GM23248 (cell line): ENCODE measurements at places on chromosomes 6 and 20.

DNA sequence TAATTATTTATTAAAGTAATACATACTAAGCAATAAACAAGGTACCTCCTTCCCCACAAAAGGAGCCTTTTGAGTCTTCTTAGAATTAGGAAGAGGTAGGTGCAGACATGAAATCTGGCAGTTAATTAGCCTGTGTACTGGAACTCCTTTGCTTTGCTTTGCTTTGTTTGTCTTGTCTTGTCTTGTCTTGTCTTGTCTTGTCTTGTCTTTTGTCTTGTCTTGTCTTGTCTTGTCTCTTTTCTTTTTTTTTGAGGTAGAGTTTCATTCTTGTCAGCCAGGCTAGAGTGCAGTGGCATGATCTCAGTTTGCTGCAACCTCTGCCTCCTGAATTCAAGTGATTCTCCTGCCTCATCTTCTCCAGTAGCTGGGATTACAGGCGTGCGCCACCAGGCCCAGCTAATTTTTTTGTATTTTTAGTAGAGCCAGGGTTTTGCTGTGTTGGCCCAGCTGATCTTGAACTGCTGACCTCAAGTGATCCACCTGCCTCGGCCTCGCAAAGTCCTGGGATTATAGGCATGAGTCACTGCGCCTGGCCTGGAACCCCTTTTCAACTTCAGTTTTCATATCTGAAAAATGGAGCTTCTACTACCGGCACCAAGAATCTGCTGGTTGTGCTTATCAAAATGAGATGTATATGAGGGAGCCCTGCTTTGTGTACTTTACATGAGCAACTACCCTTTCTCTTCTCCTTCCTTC, 301.2 kb downstream of the CDKAL1 start:
- DNase-seq = no peak
- no peaks in the 10 kb centered on the region for H3K36me3 ChIP-seq
- no peak overlapping the region for H3K4me3 ChIP-seq

GRCh38 chr6:153873541-153873940, 165.5 kb upstream of the OPRM1 start:
- H3K27ac ChIP-seq = no peak overlapping the region
- no peak for DNase-seq
- H3K27me3 ChIP-seq = no peaks in the 10 kb centered on the region
- no peaks in the 10 kb centered on the region for H3K36me3 ChIP-seq

DNA sequence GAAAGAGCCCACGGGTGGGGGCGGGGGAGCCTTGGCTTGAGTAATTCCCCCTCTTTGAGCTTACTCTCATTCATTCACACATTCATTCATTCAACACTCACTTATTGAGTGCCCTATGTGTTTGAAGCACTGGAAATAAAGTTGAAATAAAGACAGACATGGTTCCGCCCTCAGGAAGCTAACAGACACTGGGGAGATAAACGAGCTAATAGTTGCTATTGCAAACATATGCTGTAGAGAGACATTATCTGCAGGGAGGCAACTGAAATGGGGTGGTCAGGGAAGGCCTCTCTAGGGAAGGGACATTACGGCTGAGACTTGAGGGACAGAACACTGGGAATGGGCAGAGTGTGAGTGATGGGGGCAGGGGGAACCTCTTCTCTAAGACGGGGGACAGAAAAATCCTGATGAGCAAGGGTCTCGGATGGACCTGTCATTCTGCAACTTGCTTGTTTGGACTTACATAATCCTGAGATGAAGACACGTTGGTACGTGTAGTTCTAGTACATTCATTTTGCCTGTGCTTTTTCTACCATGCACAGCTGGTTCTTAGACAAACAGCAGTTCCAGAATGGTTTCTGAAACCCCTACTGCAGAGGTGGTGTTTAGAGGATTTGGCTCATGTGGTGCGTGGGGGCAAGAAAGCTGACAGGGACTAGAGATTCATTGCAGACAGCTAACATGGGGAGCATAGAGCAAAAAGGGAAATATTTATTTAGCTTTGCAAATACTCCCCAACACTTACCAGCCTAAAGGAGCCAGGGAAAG, 71.1 kb upstream of the BLCAP start:
- H3K27me3 ChIP-seq = peaks cover 65% of the 10 kb centered on the region
- H3K36me3 ChIP-seq = no peaks in the 10 kb centered on the region
- no peak overlapping the region for H3K27ac ChIP-seq
- H3K4me1 ChIP-seq = no peaks in the 10 kb centered on the region
- H3K4me3 ChIP-seq = no peak overlapping the region

GRCh38 chr6:96227135-96227534, 211.4 kb downstream of the FUT9 start:
- H3K27ac ChIP-seq = no peak overlapping the region
- H3K4me3 ChIP-seq = no peak overlapping the region
- H3K36me3 ChIP-seq = no peaks in the 10 kb centered on the region
- DNase-seq = no peak
- H3K27me3 ChIP-seq = no peaks in the 10 kb centered on the region
- no peaks in the 10 kb centered on the region for H3K4me1 ChIP-seq

DNA sequence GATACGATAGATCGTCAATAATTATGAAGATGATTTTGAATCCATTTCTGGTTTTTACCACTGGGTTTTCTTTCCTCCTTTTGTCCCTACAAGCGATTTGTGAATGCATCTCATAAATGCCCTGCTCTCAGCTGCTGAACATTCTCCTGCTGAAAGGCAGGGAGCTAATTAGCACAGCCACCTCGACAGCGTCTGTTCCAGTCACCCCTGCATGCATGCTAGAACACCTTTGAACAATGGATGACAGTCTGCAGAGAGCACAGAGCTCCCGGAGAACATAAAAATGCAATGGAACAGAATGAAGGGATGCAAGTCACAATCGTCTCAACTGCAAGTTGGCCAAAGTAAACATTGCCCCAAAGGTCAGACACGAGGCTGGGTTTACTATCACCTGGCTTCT, 105.8 kb downstream of the SLC35B3 start:
- DNase-seq = no peak
- H3K27ac ChIP-seq = no peak overlapping the region
- H3K27me3 ChIP-seq = no peaks in the 10 kb centered on the region
- H3K36me3 ChIP-seq = no peaks in the 10 kb centered on the region

GRCh38 chr20:11995805-11996567, 78.3 kb downstream of the BTBD3 start:
- no peaks in the 10 kb centered on the region; the same call in 1 of the 2 replicates for H3K27me3 ChIP-seq
- H3K27ac ChIP-seq = no peak overlapping the region
- H3K4me1 ChIP-seq = no peaks in the 10 kb centered on the region
- H3K4me3 ChIP-seq = no peak overlapping the region
- DNase-seq = no peak
- no peaks in the 10 kb centered on the region for H3K36me3 ChIP-seq

- H3K27ac ChIP-seq = no peak overlapping the region
- peaks cover 6% of the 10 kb centered on the region; the same call in 1 of the 2 replicates for H3K4me1 ChIP-seq
- H3K4me3 ChIP-seq = no peak overlapping the region
These were observed 196.1 kb upstream of the RUNX2 start for GRCh38 chr6:45132059-45132458.

DNA sequence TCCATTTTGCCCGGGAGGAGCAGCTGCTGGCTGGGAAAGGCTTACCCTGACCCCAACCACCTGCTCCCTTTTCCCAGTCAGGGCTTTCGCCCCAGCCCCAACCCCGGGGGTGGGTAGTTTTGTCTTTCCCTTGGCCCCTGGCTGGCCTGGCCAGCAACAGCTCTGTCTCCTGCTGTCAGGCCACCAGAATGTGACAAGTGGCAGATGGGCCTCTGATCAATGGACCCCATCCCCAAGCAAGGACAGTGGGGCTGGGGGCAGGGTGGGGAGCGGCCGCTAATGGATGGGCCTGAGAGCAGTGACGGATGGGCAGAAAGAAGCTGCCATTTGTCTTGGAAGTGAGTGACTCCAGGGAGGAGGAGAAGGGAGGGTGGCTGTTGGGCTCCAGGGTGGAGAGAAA, 121.6 kb downstream of the DHX35 start:
- H3K36me3 ChIP-seq = no peaks in the 10 kb centered on the region
- no peak overlapping the region for H3K27ac ChIP-seq
- no peaks in the 10 kb centered on the region for H3K4me1 ChIP-seq
- no peak overlapping the region for H3K4me3 ChIP-seq
- DNase-seq = no peak

DNA sequence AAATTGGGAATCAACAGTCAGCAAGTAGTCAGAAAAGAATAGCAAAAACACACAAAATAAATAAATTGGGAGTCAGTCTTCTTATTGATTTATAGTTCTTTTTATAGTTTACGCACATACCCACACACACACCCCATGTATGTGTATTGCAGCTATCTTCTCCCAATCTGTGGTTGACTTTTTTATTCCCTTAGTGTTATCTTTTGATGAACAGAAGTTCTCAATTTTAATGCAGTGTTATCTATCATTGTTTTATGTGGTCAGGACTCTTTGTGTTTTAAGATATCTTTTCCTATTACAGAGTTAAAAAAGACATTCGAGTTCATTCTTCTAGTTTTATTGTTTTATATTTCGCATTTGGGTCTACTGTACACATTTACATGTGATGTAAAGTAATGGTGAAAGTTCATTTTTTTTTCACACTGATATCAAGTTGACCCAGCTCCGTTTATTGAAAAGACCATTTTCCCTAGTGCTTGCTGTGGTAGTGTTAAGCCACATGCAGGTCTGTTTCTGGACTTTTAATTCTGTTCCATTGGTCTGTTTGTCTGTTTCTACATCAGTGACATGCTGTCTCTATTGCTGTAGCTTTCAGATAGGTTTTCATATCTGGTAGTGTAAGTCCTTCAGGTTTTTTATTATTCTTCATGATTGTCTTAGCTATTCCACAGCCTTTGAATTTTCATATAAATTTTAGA, 78.4 kb downstream of the ZFAND3 start:
- DNase-seq = no peak
- H3K4me3 ChIP-seq = no peak overlapping the region
- no peaks in the 10 kb centered on the region for H3K27me3 ChIP-seq
- peaks cover 14% of the 10 kb centered on the region for H3K4me1 ChIP-seq

DNA sequence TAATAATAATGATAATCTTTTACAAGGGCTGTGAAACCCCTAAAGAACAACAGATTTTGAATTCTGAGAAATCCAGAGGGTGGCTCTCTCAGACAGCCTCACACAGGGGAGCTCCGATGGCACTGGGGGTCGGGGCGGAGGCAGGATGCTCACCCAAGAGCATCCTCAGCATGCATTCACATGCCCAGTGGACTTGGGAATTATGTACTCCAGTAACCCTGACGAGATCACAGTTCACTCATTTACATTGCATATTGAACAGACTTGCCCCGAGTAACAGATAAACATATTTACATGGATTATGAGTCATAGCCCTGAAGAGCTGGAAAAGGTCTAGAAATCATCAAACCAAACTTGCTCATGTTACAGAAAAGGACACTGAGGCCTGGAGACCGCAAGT, 482.7 kb upstream of the JARID2 start:
- H3K4me1 ChIP-seq = no peaks in the 10 kb centered on the region
- peak; percentile 60 for DNase-seq
- no peaks in the 10 kb centered on the region for H3K27me3 ChIP-seq
- H3K36me3 ChIP-seq = no peaks in the 10 kb centered on the region
- no peak overlapping the region for H3K27ac ChIP-seq

- no peak overlapping the region for H3K4me3 ChIP-seq
- H3K36me3 ChIP-seq = no peaks in the 10 kb centered on the region
- no peak overlapping the region for H3K27ac ChIP-seq
- no peaks in the 10 kb centered on the region for H3K27me3 ChIP-seq
- no peak for DNase-seq
- peaks cover 26% of the 10 kb centered on the region for H3K4me1 ChIP-seq
These were observed 28.7 kb downstream of the MYB start for GRCh38 chr6:135209803-135210202.

- no peak overlapping the region for H3K27ac ChIP-seq
- H3K27me3 ChIP-seq = no peaks in the 10 kb centered on the region
- H3K4me3 ChIP-seq = no peak overlapping the region
- H3K4me1 ChIP-seq = no peaks in the 10 kb centered on the region
- no peak for DNase-seq
These were observed 1082.0 kb downstream of the KHDRBS2 start for GRCh38 chr6:61203966-61204496.

DNA sequence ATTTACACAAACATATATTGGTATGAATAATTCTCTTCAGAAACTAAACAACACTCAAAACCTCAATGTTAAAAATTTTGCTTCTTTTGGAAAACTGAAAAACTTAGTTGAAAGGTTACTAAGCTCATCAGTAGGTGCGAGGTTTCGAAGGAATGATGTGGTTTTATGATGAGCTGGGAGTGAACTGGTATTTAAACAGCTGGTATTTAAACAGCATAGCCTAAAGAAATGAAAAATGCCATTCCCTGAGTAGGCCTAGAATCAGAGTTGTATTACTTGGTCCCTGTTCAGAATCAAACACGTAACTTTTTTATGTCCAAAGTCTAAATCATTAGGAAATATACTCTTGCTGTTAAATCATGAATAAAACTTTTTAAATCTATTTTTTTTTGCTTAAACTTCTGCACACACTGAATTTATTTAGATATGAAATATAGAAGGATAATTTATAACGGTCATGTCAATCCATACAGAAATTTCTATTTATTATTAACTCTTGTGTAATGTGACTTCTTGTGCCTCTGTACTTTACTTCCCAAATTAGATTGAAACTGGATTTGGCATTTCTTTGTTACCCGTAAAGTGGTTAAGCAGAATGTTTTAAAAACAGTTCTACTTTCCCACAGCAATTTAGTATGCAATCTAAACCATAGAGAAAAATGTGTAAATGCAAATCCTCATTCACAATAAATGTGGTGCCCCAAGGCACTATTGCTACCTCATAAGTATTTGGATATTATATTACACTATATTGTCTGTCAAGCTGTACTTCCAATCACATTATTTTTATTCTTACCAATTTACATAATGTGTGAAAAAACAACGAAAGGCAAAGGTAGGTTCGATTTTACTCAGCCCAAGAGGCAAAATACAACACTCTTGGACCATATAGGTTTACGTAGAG, 124.1 kb downstream of the HS3ST5 start:
- H3K4me1 ChIP-seq = no peaks in the 10 kb centered on the region
- DNase-seq = no peak
- no peak overlapping the region for H3K4me3 ChIP-seq
- no peaks in the 10 kb centered on the region for H3K27me3 ChIP-seq
- no peaks in the 10 kb centered on the region for H3K36me3 ChIP-seq

- no peaks in the 10 kb centered on the region for H3K4me1 ChIP-seq
These were observed 97.4 kb downstream of the YTHDF1 start for GRCh38 chr20:63118303-63119120.

DNA sequence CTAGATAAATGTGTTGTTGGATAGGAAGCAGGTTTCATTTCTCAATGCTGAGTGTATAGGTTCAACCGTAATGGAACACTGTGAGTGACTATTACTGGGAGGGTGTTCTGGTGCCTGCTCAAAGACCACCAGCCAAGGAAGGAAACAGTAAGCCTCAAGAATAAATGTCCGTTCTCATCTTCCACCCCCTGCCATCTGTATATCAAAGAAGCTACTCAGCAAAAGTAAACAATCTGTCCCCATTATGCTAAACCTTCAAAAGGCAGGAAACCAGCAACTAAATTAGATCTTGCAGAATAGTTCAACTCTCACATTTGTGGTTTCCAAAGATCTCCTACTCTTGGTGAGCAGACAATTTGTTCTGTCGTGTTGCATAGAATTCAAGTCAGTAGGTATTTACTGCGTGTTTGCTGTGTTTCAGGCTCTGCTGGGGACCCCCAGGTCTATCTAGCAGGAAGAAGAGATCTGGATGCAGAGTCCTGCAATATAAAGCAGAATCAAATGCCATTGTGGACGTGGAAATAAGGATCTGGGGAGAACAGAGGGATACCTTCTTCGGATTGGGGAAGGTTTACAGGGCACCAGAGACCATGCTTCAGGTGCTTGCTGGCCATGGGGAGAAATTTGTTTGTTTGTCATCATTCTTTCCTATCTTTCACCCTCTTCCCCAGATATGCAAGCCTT, 87.3 kb downstream of the SCML4 start:
- H3K27ac ChIP-seq = no peak overlapping the region
- H3K4me3 ChIP-seq = no peak overlapping the region
- H3K4me1 ChIP-seq = no peaks in the 10 kb centered on the region
- H3K27me3 ChIP-seq = peaks cover 41% of the 10 kb centered on the region

- no peaks in the 10 kb centered on the region for H3K27me3 ChIP-seq
- H3K4me3 ChIP-seq = peak overlapping the region; percentile 25
- DNase-seq = peak; percentile 82
- peaks cover 18% of the 10 kb centered on the region for H3K4me1 ChIP-seq
These were observed 72.5 kb downstream of the ATP9A start for GRCh38 chr20:51695574-51696303.
